ENCODE measurements at places on chromosomes 5 and 9.
A peak's percentile ranks its signal among the peaks of the same experiment; 100 is the strongest.

- DNase-seq: no peak
Measured at GRCh38 chr9:114787781-114788498, 17.9 kb downstream of the TNFSF15 start.

- no peak for DNase-seq
Measured at GRCh38 chr5:61159070-61159469, 3.2 kb downstream of the SMIM15 start.

- no peak for DNase-seq
Measured at GRCh38 chr5:1121891-1122290, 10.0 kb upstream of the SLC12A7 start.

- DNase-seq: no peak
Measured at GRCh38 chr5:153159616-153160015, 330.9 kb upstream of the GRIA1 start.

GRCh38 chr5:112013660-112014059, 256.7 kb upstream of the NREP start:
- no peak for DNase-seq

- DNase-seq: no peak
Measured at GRCh38 chr5:119049824-119050449, 20.9 kb upstream of the DMXL1 start.

DNA sequence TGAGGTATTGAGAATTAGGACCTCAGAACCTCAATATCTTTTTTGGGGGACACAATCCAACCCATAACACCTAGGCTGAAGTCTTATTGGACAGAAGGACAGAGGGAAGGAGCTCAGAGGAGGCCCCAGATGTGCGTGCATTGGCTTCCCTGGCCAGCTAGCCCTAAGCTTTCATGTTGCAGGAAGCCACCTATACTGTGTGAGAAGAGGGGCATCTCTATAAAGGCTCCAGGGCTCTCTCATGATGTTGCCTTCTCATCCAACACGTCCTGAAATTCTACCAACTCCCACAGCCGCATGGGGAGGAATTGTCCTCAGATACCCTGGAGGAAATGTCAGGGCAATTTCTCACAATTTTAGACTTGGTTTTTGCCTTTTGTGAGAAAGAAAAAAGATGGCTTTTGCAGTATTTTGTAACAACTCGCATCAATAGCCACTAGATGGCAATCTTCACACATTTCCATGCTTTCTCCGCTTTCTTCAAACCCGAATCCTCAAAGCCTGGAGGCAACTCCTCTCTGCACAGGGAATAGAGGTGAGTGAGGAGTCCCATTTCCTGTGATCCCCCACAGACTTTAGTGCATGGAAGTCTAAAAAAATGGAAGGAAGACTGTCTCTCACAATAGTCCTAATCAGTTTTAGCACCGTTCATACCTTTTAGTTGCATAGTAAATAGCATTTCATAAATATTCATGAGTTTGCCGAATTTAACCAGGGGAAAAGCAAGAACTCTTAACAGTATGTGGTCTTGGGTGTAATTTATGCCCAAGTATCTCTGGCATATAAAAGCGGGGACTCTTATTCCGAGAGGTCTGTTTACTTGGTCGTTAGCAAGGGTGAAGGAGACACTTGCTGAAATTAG, 7.4 kb upstream of the PPP3R2 start:
- DNase-seq: peak; percentile 52

DNA sequence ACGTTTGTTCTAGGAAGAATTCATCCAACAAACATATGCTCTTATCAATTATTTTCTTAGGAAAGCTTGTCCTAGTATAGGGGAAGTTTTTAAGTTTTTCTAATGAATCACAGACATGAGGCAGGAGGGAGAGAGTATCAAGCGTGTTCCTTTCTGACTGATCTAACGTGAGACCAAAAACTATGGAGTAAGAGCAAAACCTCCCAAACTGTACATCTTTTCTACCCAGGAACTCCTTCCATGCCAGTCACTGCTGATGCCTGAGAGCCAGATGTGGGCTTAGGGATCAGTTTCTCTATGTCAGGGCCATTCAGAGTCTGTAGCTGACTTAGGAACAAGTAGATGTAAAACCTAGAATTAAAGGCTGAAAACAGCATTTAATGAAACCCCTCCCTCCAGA, 51.7 kb upstream of the NFIB start:
- DNase-seq: no peak

Data from NB4 (cell line).